CD8-positive, alpha-beta memory T cell (primary cell): ENCODE measurements at places on chromosomes 12 and 14.

- no peak for DNase-seq
Observed at GRCh38 chr14:65229748-65230728, 127.7 kb upstream of the MAX start.

DNA sequence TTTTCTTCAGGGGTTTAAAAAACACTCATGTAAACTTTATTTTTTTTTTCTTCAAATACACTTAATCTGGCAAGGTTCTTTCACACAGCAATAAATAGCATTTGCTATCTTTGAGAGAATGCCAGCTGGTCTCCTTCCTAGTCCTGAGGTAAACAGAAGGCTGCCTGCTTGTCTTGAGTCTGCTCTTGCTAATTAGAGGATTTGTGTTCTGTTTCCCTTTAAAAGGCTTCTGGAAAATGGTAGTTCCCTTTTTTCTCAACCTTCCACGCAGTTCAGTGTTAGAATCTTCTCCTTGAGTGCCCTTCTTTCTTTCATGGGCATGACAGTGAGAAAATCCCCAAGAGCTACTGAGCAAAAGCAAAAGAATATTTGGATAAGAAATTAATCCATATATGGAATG is 92.3 kb upstream of the DCN start:
- no peak for DNase-seq

- DNase-seq, result no peak
Observed at GRCh38 chr12:43402436-43402835, 149.6 kb downstream of the ADAMTS20 start.

DNA sequence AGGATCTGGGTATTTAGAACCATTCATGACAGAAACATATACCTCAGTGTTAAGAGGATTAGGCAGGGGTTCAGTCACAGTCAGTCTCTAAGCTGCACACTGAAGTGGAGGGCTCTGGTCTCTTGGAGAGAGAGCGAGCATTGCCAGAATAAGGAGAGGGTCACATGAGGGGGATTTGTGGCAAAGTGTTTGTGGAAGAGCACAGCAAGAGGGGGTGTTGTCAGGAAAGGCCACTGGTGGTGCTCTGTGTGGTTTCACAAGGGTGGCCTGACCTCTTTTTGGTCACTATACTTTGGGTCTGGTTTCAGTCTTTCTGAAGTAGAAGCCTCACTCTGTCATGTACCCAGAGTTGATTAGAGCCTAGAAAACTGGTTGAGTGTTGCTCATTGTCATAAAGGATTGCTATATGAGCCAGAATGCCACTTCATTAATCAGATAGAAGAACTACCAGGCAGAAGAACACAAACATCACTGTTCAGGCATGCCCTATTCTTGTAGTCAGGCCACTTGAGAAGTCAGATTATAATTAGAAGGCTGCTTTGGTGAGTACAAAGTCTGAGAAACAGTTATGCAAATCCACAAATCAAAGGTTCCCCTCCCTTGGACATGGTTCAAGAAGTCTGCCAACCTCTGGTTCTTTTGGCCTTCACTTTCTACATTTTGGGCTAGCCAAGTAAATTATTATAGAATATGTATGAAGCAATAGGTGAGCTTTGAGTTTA is 8.4 kb downstream of the TMEM19 start:
- no peak for DNase-seq

- no peak for DNase-seq
Observed at GRCh38 chr14:81427348-81428058, 27.4 kb upstream of the STON2 start.

DNA sequence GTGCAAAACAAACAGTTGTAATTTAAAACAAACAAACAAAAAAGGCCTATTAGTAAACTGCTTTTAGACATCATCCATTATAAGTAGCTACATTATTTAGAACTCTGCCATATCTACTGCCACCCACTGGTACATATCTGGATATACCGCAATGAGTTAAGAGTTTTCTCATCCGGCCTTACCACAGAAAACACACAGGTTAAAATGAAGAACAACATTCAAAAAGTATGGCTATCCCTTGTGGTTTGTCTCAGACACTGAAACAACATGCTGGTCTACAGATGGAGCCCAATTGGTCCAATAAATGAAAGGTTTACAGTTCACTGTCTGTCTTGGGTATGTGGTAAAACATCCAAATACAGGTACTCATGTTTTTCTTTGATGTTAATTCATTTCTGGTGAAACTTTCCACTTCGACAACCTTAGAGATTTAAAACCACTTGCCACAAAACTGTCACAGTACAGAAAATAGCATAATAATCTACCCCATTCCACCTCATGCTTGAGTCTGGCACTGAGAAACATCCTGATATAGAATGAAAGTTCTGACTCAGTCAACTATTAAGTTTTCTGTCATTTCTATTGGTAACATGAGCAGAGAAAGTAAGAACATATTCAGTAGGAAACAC is 354.3 kb downstream of the CEP128 start:
- DNase-seq, result no peak

- DNase-seq, result peak; percentile 54
Observed at GRCh38 chr12:68482660-68483059, 128.0 kb upstream of the RAP1B start.
